ENCODE measurements at places on chromosomes 7 and 10.

- no peak for DNase-seq
These were observed 132.1 kb downstream of the TACC2 start for GRCh38 chr10:122121059-122121458.

DNA sequence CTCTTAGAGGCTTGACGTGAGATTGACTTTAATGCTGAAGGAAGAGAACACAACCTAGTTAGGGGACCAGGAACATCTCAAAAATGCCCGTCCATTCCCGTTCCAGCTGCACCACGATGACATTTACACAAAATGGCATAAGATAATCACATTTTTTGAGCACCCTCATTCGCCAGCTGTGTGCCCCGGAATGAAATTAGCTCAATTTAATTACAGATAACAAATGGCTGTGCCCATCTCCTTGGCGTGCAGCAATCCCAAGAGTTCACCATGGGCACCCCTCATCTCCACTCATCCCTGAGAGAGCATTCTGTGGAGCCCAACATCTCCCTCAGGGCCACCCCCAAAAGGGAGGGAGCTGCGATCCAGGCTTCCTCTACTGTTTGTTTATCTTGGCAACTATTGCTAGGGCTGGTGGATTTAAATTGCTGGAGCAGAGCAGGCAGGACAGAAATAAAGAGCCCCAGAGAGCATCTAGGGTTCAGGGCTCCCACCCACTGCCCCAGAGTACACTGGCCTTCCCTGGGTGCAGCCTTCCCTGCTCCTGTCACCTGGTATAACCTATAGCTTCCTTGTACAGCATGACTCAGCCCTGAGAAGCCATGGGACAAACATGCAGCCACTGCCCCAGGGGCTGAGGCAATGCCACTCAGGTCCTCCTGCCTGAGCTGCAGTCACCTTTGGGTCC is 263.5 kb downstream of the ZEB1 start:
- no peak for DNase-seq

GRCh38 chr10:66629996-66630395 is 295.8 kb upstream of the LRRTM3 start:
- DNase-seq = no peak

DNA sequence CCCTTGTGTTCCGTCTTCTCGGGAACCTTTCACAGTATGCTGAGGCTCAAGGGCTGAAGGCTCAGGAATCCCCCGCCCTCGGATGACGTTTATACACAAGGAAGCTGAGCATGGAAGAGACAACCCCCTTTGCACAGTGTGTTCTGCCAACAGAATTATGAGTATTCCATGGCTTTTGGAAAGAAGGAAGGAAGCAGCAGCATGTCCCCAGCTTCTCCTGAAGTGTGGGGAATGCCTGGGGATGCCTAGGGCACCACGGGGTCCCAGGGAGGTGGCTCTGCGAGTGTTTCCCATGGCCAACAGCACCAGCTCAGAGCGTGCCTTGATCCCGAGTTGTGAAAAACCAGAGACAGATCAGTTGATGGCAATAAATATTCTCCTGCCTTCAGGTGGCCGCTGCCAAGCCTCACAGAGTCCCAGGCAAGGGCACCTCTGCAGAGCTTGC is 88.8 kb upstream of the DDC start:
- DNase-seq = no peak

DNA sequence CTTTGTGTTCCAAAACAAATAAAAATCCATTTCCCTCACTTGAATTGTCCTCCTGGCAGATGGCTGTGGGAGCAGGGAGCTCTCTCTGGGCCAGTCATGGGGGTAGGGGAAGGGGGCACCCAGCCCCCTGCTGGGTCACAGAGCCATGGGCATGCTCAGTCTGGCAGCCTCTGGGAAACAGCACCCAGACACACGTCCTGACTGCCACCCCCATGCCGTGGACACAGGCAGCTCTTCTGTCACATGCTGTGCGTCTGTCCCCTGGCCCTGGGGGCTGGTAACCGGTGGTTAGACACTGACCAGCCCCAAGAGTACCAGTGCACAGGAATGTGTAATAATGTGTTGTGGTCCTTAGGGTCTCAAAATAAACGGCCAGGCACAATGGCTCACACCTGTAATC is 47.0 kb downstream of the RASGEF1A start:
- DNase-seq = no peak
